SHP77 (cell line): ENCODE measurements at places on chromosomes 5 and 9.

GRCh38 chr5:159410480-159410879 is 80.2 kb upstream of the IL12B start:
- DNase-seq: no peak

DNA sequence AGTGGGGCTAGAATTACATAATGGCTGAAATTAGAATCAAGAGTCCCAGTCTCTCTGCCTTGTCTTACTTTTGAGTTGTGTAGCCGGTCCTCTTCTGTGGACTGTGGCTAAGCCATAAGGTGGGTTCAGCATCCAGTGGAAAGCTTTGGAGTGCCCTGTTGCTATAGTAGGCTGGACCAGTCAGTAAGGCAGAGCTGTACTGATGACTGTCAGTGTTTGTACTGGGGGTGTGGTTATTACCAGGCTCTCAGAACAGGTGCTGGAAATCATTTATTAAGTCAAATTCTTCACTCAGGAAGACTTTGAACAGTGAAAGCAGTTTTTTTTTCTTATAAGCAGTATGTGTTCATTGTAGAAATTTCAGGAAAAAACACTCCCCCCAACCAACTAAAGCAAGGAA is 129.4 kb downstream of the ZSWIM6 start:
- no peak for DNase-seq

DNA sequence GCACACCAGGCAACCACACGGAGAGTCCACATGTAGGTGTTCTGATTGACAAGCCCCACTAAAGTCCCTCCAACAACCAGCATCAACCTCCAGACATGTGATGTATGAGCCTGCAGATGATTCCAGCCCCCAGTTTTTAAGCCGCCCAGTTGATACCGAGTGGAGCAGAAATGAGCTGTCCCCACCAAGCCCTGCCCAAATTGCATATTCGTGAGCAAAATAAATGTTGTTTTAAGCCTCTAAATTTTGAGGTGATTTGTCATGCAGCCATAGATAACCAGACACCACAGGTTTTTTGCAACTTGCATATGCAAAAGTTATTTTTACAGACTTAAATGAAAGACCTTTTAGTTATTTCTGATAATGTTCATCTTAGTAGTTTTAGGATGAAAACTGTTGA is 187.7 kb downstream of the PIK3R1 start:
- no peak for DNase-seq

DNA sequence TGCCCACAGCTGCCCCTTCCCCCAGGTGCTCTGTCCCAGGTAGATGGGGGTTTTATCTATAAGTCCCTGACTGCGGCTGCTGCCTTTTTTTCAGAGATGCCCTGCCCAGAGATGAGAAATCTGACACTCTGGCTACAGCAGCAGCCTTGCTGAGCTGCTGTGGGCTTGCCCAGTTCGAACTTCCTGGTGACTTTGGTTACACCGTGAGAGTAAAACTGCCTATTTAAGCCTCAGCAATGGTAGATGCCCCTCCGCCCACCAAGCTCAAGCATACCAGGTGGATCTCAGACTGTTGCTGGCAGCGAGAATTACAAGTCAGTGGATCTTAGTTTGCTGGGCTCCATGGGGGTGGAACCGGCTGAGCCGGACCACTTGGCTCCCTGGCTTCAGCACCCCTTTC is 56.8 kb downstream of the MINAR2 start:
- no peak for DNase-seq

DNA sequence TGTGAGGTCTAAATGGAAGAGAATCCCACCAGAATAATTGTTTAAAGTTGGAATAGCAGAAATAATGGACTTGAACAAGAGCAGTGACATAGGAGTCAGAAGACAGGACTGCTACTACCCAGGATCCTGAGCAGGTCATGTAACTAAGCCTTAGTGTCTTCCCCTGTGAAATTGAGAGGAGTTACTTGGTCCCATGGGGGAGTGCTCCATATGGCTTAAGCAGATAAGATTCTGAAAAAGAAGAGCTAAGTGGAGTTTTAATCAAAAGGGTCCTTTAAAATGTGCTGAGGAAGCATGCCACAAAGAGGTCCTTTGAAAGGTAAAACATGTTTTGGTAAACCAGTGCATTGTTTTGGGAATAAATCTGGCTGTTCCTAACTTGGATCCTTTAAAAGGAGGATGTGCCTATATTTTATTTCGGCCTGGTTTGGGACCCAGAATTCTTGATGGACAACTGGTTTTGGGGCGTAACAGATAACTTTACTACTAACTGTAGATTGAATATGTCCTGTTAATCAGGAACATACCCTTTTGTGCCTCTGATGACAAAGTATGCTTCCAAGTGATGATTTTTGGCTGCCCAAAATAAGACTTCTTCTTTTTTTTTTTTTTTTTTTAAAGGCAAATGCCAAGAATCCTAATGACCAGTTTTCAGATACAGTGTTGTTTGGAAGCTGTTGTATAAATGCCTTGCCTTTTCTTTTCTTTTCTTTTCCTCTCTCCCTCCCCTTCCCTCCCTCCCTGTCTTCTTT is 5.7 kb downstream of the RCL1 start:
- no peak for DNase-seq

DNA sequence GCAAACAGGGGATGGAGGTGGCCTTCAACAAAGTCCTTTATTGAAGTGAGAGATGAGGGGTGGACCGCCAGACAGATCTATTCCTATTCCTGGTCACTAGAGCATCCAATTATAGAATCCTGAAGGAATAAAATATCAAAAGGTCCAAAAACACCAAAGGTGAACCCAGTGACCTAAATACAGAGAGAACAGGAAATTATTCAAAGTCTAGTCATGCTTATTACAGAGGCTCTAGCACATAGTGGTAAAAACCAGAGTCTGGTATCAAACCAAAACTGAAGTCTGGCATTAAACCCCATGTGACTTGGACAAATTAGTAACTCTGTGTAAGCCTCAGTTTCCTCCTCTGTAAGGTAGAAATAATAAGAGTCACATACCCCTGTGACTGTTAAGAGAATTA is 100.5 kb upstream of the SNX2 start:
- DNase-seq: no peak

DNA sequence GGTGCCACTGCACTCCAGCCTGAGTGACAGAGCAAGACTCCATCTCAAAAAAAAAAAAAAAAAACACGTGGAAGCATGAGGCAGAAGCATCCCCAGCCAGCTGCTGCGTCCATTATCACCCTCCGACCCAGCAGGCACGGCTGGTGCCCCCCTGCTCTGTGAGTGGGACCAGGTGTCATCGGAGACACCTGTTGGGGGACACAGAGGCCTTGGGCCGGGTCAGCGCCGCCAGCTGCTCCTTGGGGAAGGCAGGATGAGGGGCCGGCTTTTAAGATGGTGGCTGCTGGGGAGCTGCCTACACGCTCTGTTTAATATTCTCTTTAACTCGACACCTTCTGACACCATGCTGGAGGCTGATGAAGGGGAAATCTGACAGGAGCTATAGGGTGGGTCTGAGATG is 80.2 kb upstream of the RUFY1 start:
- DNase-seq: no peak

GRCh38 chr9:22198681-22199080 is 189.6 kb upstream of the CDKN2B start:
- DNase-seq: no peak

DNA sequence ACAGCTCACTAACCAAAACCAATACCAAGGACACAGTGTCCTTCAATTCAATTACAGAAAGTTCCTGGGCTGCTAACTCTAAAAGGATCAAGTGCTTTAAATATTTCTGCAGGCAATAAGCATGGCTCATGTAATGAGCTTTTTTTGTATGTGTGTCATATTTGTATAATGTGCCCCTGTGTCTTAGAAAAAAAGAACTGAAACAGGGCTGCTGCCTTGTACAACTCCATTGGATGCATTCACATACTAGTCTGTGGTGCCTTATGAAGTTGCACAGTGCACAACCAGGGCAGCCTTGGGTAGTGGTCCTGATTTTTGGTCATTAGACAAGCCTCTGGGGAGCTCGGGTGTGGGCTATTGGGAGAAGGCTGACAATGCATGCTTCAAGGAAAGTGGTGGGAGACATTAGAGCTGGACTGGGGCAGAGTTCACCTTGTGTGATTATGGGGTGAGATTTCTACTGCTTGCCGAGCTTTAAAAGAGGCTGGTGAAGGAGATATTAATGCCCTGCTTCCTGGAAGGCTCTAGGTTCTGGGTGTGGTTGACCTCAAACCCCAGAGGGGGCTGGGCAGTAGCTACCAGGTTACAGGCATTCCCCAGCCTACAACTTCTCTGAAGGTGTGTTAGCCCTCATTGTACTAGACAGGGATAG is 3.6 kb upstream of the CPEB4 start:
- DNase-seq: no peak

- DNase-seq: peak; percentile 10
These were observed 911 bp upstream of the PIK3R1 start for GRCh38 chr5:68214482-68215207.

GRCh38 chr9:72839085-72839484 is 113.8 kb downstream of the ALDH1A1 start:
- DNase-seq: no peak

GRCh38 chr5:99587983-99588382 is 659.2 kb upstream of the CHD1 start:
- DNase-seq: no peak

GRCh38 chr5:97192580-97193354 is 9.7 kb upstream of the RIOK2 start:
- no peak for DNase-seq

DNA sequence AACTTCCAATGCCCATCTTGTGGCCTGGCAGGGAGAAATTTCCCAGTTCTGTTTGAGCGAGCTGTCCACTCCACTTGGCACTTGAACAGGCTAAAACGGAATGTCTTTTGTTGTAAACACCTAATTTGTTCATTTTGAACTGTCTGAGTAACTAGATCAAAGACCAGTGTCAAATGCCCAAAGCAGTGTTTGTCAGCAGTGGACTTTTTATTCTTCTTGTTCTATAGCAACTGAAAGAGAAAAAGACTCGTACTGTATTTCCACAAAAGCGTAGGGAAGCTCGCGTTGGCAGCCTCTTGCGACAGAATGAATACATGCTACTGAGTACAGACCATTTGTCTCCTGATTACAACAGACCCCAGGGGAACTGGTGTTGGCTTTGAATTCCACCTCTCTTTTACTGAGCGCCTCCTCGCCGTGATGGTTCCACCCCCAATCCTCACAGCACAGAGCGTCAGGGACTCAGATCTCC is 601.8 kb upstream of the ZNF608 start:
- DNase-seq: no peak

GRCh38 chr9:129617167-129617566 is 3.7 kb downstream of the C9orf50 start:
- DNase-seq: peak; percentile 60

GRCh38 chr5:142495531-142495930 is 170.7 kb upstream of the SPRY4 start:
- no peak for DNase-seq

GRCh38 chr5:141878186-141878710 is at the start of gene PCDH1:
Gene PCDH1 (minus strand): TSS chr5:141878410. CDS start chr5:141878262, 148 bp downstream.
- peak; percentile 23 for DNase-seq

DNA sequence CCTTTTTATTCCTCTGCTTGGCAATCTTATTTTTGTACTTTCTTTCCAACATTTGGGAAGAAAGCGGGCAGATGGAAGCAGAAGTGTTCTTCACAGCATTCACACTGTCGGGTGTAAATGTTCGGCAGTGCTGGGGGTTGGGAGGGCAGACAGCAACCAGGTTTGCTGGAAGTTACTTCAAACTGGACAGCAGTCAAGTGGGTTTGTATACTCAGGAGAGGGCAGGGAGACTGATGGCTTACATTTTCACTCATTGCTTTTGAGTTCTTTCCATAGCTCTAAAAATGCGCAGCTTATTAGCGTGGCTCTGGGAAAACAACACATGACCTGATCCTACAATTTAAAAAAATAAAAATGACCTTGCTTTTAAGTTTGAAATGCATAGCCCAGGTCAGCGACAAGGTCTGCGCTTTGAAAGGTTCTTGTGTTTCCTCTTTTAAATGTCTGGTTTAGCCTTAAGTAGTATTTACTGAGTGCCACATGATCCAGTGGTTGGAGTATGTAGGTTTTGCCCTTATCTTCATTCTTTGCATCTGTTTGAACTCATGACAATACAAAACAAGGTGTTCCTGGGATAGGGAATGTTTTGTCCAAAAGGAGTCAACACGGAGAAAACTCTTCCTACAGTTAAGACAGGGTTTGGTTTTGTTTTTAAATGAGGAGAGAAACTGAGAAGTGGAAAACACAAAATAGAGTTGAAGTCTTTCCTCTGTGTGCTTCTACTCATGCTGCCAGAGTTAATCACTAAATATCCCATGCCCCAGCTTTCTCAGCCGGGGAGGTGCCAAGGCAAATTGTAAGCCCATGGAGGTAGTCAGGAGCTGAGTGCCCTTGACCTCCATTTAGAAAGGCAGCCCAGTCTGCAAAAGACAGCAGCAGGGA is 132.7 kb upstream of the DMRT1 start:
- no peak for DNase-seq

GRCh38 chr5:14872070-14872989 is 752 bp upstream of the ANKH start:
- DNase-seq: peak; percentile 86
